ENCODE measurements at places on chromosomes 13 and 19.

DNA sequence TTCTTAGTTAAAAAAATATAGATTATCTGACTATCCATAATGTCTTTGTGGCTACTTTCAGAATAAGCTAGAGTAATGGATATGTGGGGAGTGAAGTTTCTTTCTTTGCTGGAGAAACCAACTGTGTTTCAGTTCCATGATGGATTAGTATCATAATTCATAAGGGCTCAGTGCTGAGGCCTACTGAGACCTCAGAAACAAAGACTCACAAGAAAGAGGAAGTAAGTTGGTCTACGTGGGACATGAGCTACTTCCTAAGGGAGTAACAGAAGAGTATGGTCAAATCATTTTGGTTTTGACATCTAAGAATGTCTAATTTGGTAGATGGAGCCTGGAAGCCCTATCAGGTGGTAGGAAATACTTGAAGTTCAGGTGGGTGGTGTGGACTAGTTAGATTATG, 99.0 kb upstream of the HTR2A start:
- DNase-seq, result no peak

DNA sequence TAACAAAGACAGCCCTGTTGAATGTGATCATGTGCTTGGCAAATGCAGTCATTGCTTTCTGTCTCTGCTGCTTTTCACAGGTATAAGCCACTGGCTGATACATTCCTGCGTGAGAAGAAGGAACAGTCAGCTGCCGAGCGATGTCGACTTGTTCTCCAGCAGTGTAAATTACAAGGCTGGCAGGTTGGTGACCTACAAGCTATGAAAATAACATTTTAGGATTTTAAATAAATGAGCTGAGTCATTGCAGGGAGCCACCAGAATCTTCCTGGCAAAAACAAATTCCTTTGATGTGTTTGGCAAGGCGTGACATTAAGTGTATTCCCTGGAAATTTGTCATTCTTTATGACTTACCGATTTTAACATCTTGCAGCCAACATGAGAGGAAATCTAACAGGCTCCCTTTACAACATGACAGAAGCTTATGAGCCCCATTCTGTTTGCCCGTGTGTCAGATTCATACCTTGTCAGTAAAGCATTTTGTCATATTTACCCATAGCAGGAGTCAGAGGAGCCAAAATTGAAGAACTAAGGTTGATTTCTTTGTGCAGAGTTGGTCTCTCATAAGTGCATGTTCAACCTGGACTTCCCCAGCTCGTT, 471.4 kb downstream of the MYO16 start:
- DNase-seq, result no peak

DNA sequence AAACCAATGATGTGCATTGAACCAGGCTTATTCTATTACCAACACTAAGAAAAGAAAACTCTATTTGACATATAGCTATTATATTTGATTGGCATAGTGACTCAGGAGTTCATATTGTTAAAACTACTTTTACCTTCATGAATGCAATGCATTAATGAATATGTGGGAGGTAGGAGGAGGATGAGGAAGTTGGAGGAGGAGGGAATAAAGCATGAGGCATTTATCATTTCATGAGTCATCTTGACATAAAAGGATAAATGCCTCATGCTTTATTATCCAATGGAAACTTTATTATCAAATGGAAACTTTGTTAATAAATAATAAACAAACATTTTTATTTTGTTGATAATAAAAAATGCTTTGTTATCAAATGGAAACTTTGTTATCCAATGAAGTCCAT, 116.5 kb downstream of the SPRY2 start:
- no peak for DNase-seq

- no peak for DNase-seq
Observed at GRCh38 chr19:30387311-30388115, 15.3 kb downstream of the ZNF536 start.

- no peak for DNase-seq
Observed at GRCh38 chr19:55419624-55420236, 12.1 kb upstream of the UBE2S start.

GRCh38 chr19:30158067-30158892, 213.9 kb upstream of the ZNF536 start:
- no peak for DNase-seq

DNA sequence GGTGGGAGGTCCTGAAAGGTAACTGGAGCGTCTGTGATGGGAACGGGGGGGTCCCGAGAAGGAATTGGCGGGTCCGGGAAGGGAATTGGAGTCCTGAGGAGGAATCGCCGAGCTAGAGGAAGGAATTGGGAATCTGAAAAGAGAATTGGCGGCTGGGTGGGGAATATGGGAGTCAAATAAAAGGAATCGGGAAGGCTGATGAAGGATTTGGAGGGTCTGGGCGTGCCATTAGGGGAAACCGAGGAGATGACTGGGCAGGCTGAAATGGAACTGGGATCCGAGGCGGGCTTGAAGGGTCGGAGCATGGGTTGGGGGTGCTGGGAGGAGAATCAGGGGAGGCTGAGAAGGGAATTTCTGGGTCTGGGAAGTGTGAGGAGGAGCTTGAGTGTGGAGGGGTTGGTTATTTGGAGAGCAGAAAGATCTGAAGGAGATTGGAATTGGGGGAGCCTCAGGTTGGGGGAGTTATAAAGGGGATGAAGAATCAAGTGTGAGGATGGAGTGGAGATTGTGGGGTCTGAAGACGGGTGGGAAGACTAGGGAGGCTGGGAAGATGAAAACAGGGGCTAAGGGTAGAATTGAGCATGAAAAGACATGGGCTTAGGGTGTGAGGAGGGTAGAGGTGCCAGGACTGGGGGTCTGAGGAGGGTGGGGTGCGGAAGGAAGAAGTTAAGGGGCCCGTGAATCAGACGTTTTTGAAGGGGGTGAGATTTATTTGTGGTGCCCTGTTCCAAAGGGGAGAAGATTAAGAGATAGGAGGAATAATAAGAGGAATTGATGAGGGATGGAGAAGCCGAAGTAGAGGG, 718 bp downstream of the ACTN4 start:
- DNase-seq, result no peak

DNA sequence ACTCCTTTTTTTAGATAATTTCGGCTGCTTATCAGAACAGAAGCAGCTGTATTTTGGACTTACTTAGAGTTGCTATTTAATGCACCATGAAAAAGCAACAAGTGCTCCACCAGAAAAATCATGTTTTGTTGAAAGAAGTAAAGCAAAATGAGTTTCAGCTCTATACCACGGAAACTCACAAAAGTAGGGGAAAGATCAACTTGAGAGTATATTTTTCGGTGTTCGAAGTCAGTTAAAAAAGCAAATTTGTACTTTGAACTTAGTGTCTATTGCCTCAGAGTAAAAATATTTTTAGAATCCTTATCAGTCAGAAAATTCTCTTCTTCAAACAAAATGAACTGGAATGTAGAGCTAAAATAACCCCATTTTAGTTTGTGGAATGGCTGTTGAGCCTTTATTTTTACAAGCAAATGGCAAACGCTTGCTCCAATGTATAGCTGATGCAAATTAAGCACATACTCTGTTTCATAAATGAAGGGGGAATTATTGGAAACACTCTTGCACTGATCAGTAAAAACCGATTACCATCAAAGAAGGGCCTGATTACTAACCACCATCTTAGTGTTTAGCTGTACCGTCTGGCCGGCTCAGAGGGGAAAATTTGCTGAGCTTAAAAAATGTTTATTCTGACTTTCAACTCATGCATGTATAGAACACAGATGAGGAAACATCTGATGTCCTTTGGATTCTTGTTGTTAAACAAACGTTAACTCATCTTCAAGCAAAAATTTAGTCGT, 540.7 kb downstream of the GPC6 start:
- DNase-seq, result no peak

GRCh38 chr13:50676602-50677001, 166.9 kb downstream of the DLEU7 start:
- no peak for DNase-seq

DNA sequence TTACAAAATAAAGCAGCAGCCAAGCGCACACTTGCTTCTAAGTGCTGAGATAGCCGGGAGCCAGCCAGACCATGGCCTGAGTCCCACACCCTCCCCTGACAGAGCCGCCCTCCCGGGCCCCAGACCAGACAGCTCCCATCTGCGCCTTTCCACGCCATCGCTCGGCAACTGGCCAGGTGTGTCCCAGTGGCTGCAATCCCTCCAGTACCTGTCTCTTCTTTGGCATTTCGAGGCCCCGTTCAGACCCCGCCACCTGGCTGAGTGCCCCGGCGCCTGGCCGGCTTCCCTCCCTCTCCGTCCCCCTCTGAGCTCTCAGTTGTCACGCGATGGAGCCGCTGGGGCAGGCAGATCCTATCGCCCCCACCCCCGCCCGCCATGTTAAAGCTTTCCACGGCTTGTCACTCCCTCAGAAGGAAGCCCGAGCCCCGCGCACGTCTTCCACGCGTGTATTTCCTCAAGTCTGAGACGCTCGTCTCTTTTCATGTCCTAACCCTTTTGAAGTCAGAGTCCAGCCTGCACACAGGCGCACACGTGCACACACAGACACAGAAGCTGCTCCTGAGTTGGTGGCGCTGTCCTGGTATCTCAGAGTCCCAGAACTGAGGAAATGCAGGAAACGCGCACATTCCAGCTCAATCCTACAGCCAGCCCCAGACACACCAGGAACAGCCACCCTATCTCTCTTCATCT, 7.9 kb downstream of the MLLT1 start:
- DNase-seq, result no peak

DNA sequence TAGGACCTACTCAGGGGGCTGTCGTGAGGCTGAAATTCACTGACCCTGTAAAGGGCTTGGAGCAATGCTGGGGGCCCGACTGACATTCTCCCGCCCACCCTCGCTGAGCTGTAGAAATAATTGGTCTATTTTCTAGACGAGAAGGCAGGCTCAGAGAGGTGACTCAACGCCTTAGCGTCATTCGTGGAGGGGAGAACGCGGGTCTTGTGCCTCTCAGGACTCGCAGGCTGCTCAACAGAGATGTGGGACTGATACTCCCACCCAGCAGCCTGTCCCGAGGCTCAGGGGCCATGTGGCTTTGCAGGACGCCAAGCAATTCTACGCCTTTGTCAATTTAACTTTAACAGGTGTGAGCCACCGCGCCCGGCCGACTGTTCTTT, 23.6 kb upstream of the ASPDH start:
- no peak for DNase-seq

DNA sequence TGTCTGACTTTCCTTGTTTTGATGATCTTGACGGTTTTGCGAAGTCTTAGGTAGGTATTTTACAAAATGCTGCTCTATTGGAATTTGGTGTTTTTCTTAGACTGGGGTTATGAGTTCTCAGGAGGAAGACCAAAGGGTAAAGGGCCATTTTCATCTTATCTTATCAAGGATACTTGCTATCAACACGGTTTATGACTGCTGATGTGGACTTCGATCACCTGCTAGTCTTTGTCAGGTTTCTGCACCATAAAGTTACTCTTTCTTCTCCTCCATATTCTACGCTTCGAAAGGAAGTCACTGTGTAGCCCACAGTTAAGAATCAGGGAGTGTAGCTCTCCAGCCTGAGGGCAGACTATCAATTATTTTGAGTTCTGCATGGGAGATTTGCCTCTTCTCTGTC, 7.4 kb upstream of the CEBPG start:
- DNase-seq, result no peak

DNA sequence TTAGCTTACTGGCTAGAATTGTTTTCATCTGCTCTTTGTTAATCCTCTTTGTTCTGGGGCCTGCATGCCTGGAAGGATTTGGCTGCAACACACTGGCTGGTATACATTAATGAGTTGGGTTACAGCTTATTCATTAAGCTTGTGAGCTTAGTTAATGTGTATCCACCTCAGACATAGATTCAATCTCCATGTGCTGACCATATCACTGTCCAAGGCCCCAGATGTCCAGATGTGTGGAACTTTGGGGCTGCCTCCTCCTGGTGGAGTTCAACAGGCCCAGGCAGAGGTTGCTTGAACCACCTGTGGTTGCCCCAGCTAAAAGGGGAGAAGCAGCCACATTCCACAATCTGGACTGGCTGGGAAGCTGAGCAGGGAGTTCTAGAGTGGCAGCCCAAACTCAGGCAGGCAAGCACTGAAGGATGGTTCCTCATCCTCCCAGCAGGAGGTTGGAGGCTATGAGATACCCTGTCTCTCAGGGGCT, 5.4 kb downstream of the DIAPH3 start:
- no peak for DNase-seq

DNA sequence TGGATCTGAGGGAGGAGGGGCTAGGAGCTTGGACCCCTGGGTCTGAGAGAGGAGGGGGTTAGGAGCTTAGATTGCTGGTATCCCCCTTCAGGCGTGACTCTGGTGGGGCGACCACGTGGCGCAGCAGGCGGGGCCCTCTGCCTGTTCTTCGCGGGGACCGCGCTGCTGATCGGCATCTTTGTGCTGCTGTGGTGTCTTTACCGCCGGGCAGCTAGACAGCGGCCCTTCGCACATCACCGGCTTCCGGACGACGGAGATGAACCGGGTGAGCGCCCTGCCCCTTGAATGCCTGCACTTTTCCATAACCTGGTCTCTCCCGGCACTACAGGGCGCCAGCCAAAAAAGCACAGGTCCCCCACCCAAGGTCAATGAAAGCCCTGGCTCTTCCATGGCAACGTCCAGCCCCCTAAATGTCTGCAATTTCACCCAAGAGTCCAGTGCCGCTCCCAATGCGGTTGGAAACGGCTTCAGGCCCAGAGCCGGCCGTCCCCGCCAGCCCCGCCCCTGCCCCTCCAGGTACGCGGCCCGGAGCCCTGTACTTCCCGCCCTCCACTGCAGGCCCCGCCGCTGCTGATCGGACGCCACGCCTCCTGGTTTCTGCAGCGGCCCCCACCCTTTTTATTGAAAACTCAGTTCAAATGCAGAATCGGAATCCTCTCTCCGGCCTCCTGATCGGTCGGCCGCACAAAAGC, 2.8 kb downstream of the GFY start:
- DNase-seq, result no peak

DNA sequence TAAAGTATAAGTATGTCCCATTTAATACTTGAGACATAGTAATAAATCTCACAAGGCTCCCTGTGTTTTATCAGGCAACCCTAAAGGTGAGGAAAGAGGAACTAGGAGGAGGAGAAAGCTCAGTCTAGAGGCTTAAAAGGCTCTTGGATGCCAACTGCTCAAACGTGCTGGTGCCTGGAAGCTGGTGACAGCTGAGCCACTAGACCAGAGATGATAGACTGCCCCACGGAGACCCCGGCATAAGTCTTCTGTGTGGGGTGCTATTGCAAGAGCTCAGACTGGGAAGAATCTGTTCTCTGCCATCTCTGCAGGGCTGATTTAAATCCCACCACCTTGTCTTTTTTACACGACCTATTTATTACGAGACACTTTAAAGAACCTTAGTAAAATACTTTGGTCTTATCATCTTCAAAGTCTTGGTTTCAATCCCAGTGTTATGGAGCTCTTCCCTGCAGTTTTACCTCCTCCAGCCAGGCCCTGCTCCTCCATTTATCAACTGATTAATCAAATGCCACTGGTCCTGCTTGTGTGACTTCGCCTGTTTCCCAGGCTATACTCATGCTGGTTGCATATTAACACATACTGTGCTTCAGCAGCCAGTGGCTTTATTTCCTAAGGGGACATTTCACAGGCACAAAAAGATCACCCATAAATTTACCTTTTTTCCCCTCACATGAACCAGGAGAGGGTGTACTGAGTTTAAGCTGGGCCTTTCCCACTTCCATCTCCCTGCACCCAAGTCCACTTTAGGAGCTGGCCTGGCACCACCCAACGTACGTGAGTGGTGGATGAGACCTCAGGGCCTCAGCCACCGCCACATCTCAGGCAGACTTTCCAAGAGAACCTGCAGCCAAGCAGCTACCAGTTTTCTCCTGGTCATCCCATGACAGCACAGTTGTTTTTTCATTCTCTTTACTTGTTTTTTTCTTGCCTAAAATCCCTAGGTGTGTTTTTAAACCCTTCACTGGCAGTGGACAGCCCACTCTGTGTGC, 7.8 kb upstream of the ATP12A start:
- no peak for DNase-seq

- peak; percentile 79 for DNase-seq
Observed at GRCh38 chr19:44753932-44754749, 5.6 kb downstream of the BCL3 start.

- DNase-seq, result no peak
Observed at GRCh38 chr19:5864725-5865486, 5.4 kb downstream of the FUT5 start.
